HuH-7 (cell line): ENCODE measurements at places on chromosomes 13 and 19.
A peak's percentile ranks its signal among the peaks of the same experiment; 100 is the strongest.

- DNase-seq = no peak
Observed at GRCh38 chr19:56117889-56118288, 3.2 kb downstream of the ZNF787 start.

DNA sequence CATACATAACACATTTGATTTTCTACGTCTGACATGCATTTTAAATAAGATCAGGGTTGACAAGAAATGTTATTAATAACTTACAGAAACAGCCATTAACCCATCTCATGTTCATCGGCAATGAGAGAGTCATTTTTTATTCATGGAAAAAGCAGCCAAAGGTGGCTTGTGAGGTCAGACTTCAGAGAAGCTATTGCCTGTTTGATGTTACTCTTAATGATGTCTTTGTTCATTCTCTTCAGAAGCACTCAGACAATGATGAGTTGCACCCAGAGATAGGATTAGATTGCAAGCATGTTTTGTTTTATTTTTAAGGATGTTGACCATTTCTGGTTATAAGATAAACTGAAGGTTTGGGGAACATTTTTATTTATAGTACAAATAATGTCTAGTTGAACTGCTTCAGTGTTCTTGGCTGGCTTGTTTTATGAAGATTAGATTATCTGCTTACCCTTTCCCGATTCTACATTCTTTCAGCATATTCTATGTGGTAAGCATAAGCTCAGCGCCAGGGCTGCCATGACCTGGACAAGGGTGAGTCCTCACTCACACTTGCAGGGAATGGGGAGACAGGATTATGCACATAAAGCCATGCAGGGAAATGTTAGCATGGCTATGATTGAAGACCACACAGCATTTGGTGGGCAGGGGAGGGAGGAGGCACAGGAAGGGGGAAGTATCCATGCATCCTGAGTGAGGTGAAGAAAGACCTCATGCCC lies 288.1 kb downstream of the MTUS2 start:
- no peak for DNase-seq

GRCh38 chr13:53214433-53214832 lies 185.8 kb downstream of the OLFM4 start:
- no peak for DNase-seq

DNA sequence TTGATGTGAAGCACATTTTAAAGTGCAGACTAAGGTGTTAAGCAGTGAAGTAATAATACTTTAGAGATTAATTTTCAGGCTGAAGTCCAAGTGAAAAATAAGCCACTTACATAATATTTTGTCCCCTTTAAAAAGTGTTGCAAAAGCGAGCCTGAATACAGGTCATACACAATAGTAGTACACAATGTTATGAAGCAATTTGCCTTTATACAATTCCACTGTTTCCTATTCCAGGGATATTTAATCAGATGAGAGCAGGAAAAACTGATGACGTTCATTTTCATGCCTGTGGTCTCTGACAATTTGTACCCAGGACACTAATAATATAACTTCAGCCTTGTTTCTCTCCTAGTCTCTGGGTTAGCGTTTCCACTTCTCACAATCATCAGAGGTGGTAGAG lies 916.7 kb downstream of the PCDH9 start:
- DNase-seq = no peak

GRCh38 chr13:114311908-114312307 lies 2.4 kb upstream of the CHAMP1 start:
- DNase-seq = no peak

DNA sequence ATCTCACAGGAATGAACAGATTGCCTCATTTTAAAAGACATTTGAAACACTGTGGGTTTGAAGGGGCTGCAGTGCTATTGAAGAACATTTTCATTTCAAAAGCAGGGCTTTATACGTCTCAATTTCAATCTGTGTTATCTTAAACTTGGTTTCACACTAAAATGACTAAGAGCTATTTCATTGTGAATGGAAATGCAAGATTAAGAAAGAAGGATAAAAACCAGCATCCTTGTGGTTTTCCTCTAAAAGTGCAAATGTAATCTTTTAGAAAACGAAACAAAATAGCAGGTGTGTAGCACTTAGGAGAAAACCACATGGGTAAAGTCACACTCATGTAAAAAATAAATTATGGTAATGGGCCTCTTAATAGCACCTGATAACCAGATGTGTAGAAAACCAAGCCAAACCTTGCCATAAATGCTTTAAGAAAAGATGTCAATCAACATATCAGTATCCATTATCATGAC lies 397.7 kb downstream of the GPC6 start:
- DNase-seq = no peak

- DNase-seq = no peak
Observed at GRCh38 chr19:43735957-43736356, 18.8 kb downstream of the SMG9 start.

- DNase-seq = no peak
Observed at GRCh38 chr13:109636736-109637135, 149.6 kb downstream of the IRS2 start.

DNA sequence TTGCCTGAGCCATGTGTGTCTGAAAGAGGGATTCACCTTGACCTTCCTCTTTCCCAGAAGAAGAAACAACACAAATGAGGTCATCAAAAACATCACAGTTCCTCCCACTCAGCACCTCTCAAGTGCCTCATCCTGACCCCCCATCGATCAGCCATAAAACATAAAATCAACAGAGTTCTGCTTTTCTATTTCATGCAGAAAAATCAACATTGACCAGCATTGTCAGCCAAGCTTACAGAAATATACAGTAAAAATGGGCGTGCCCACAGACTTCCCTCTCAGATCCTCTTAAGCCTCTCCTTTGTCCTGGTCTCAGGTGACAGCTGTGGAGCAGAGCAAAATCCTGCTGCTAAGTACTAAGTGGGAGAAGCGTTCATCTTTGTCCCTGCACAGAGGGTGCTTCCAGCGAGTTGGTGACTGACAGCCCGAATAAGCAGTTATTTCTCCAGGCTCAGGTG lies 213.3 kb downstream of the OLFM4 start:
- no peak for DNase-seq

DNA sequence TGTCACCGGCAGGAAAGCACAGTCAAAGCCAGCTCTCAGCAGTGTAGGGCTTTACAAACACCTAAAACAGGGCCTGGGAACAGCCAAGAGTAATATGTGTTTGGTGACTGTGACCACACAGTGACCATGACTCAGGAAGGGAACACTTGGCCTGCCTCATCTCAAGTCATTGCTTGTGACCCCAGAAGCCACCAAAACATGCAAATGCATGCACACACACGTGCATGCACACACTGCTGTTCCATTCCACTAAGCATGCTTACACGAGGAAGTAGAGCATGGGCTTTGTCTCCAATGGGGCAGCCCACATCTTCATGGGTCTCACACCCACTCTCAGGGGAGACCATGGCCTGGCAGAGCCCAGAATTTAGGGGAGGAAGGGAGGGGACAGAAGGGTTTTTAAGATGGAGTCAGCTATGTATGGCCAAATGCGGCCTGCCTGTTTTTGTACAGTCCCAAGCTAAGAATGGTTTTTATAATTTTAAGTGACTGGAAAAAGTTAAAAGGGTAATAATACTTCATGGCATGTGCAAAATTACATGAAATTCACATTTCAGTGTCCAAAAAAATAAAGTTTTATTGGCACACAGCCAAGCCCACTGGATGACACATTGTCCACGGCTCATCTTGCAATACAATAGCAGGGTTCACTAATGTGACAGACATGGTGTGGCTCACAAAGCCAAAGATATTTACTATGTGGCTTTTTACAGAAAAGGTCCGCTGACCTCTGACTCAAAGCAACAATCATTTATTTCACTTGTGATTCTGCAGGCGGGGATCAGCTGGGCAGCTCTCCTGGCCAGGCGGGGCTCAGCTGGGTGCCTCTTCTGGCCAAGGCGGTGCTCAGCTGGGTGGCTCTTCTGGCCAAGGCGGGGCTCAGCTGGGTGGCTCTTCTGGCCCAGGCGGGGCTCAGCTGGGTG lies 17.3 kb downstream of the ZFR2 start:
- no peak for DNase-seq

DNA sequence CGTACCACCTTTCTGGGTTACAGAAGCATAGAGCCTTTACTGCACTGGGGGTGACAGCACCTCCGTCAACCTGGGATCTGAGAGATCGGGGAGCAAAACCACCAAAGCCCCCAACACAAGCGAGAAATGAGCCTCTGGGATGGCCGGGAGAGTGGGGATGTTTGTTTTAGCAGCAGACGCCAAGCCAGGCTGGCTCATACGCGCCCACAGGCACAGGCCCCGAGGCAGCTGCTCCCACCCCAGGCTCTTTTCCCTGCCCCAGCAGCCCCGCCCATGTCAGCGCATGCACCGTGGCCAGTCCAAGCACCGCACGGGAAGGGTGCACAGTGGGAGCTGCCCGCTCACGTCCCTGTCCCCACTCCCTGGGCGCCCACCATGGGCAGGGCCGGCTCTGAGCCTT lies 8.5 kb downstream of the PIP5K1C start:
- no peak for DNase-seq

- DNase-seq = peak; percentile 14
Observed at GRCh38 chr13:71290963-71291841, 575.8 kb downstream of the DACH1 start.

GRCh38 chr19:30879225-30879624 lies 470.0 kb downstream of the TSHZ3 start:
- DNase-seq = no peak

DNA sequence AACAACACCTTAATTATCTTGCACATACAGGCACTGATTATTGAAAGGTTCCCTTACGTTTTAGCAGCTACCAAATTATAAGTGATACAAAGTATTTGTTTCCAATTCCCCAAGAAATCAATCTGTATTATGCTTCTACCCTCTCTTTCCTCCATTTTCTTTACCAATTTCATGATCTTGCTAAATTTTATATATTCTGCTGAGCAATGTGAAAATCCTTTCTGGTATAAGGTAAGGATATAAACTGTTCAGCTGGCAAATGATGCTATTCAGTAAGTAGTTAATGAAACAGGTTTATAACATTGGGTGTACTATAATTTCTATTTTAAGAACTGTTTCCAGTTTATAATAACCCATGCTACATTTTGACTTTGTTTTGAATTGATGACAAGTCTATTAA lies 985 bp upstream of the EEF1AKMT1 start:
- no peak for DNase-seq

DNA sequence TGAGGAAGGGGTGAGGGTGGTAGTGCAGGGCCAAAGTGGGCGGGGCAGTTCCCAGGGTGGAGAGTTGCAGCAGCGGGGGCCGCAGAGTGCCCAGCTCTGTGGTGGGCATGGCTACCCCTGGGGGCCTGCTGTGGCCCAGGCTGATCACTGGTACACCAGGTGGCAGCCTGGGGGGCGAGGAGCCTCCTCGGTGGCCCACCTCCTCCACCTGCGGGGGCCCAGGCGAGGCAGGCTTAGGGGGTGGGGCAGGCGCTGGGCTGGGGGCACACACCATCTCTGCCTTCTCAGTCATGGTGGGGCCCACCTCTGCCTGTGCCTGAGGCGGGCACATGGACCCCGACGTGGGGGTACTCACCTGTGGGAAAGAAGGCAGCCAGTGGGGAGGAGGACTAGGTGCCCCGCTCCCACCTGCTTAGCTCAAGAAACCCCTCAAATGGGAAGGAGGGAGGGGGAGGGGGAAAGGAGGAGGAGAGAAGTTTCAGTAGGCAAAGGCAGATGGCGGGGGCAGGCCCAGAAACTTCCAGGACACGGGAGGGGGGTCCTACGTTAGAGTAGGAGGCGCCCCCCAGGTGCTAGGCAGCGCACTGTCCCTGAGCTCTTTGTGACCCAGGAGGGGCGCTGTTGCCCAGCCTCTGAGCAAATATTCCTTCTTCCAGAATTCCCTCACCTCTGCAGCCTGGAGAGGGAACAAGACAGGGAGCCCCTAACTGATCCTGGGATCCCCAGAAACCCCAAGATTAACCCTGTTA lies 1.6 kb downstream of the LYL1 start:
- no peak for DNase-seq

GRCh38 chr19:19145684-19146608 lies 7.7 kb upstream of the TMEM161A start:
- peak; percentile 95 for DNase-seq

DNA sequence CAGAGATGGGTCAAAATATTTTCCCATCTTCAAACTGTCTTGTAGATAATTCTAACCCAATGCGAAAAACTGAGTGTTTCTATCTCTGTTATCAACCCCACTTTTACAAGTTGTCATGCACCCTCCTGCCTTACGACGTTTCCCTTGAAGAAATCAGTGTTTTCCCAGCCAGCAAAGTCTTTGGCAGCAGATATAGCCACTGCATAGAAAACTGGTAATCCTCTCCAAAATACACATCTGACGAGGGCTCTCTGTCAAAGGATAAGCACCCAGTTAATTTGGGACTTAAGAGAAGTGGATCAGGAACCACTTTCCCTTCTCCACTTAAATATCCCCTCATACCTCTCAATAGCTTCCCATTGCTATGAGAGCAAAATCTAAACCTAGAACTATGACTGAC lies 351.9 kb upstream of the MIR17HG start:
- no peak for DNase-seq

GRCh38 chr13:29901710-29902631 lies 51.6 kb upstream of the UBL3 start:
- no peak for DNase-seq

DNA sequence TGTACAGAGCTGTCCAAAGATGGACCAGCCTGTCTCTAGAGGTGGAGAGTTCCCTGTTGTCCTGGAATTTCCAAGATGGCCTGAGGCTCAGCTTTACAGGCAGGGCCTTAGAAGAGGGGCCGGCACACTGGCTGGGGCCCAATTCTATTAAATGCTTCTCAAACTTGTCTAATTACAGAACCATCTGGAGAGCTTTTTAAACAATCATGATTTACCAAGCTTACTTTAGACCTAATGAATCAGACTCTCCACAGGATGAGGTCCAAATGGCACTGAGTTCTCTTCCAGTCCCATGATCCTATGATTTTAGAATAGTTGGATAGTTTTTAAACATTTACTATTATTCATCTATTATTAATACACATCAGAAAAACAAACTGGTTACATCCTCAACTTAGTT lies 123.5 kb downstream of the DNAJC3 start:
- no peak for DNase-seq

DNA sequence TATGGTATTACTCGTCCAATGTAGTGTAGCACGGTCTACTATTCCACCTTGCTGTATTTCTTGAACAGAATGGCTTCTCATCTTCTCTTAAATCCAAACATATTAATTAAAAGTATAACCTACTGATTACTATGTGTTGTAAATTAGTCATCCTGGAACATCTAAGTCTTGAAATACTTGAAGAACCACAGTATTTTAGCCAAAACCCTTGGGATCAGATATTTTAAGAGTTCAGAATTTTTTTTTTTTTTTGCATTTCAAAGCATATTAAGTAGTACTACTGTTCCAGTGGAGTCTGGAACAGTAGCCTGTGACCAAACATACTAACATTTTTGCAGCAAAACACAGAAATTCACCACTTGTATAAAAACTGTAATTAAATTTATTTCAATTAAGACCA lies 30.1 kb downstream of the ZC3H13 start:
- DNase-seq = no peak
